ENCODE measurements at places on chromosomes 6 and 20. TPM values are rescaled to one million over a fixed set of nuclear protein-coding genes. Genes with fewer than 3 reads are reported as not detected.

DNA sequence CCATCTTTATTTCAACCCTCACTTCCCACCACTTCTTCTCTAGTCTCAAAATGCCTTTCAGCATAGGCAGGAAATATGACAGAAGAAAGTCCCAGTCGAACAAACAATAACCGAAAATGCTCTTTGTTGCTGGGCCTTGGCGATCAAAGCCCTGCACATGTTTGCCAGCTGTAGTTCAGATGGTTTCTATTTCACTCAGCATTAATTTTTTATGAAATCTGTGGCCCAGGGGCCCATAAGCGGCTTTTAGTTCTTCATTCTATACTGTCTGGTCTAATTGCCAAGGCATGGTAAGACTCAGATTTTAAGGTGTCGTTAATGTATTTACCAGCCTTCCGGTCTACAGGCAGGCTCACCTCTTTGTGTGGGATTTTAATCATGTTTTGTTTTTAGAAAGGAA lies 10.9 kb upstream of the F13A1 start:
- DNase-seq, result no peak

AGER gene
- total RNA-seq, result 27.0 TPM

TSPYL1 gene
- total RNA-seq, result 225 TPM

GRCh38 chr6:16130932-16131387 lies 2.1 kb downstream of the MYLIP start:
- DNase-seq, result peak; percentile 25

DNA sequence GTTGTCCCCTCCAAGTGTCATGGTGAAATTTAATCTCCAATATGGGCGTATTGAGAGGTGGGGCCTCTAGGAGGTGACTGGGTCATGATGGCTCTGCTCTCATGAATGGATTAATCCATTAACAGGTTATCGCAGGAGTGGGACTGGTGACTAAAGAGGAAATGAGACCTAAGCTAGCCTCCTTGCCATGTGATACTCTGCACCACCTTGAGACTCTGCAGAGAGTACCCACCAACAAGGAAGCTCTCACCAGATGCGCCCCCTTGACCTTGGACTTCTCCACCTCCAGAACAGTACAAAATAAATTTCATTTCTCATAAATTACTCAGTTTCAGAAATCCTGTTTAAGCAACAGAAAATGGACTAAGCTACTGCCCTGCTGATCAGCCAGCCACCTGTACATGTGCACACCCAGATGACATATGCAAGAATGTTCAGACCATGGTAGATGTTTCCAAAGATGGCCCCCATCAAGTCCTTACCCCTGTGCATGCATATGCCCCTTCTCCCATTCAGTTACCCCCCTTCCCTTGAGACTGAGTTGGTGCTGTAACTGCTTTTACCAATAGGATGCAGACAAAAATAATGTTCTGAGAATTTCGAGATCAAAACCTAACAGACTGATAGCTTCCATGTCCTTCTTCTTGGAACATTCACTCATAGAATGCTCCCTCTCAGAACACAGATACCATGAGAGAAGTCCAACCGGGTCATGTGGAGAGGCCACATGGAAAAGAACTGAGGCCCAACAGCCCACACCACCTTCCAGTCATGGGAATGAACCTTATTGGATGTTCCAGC lies 28.4 kb downstream of the MAP3K5 start:
- no peak for DNase-seq

DNA sequence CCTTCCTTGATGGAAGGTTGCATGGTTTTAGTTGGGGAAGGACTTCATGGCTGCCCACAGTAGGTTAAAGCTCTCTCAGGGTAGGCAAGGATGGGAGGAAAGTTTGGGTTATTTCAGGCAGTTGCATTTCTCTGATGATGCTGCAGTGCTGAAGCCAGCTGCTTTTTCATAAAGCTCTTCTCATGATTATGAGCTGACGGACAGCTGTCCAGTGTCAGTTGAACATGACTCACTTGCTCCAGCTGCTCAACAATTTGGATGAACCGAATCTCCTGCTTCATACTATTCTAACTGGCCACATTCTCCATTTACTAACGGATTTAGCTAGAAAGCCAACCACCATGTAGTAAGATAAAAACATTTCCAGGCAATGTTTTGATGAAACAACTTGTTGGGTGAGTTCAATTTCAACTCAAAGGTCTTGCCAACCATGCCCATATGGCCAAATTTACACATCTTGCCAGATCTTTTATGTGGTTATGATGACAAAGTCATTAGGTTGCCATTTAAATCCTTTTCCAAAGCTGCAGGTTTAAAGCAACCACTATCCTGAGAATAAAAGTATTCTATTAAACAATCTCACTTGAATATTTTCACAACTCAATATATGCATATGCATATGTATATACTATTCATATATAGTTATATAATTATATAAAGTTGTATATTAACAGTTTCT lies 125.9 kb downstream of the HS3ST5 start:
- DNase-seq, result no peak

SPO11 gene
- total RNA-seq, result not detected

DNA sequence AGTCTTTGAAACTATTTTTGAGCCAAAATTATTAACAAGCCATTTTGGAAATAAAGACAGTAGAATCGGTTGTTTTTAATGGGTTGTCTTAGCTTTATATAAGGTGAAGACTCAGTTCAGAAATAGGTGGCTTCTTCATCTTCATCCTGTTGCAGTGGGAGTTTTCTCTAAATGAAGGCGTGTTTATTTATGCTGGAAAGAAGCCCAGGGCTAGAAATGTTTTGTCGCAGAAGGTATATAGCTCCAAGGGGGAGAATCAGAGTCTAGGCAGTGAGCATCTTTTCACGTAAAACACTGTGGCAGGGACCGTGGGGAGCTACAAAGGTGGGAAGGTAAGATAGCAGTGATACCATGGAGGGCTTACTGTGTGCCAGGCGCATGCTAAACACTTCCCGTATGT lies 34.3 kb downstream of the FARS2 start:
- DNase-seq, result no peak

PTPRT gene
- not detected for total RNA-seq

- no peak for DNase-seq
Observed at GRCh38 chr6:72262254-72262653, 359.6 kb upstream of the KCNQ5 start.

GRCh38 chr20:23043376-23043775 lies 6.1 kb downstream of the THBD start:
- DNase-seq, result no peak

OR2B6 gene
- total RNA-seq, result not detected

NKX2-2 gene
- total RNA-seq, result not detected

- DNase-seq, result no peak
Observed at GRCh38 chr6:7561153-7561964, 19.9 kb downstream of the DSP start.

GRCh38 chr6:146592451-146592850 lies 6.3 kb upstream of the ADGB start:
- DNase-seq, result no peak

DNA sequence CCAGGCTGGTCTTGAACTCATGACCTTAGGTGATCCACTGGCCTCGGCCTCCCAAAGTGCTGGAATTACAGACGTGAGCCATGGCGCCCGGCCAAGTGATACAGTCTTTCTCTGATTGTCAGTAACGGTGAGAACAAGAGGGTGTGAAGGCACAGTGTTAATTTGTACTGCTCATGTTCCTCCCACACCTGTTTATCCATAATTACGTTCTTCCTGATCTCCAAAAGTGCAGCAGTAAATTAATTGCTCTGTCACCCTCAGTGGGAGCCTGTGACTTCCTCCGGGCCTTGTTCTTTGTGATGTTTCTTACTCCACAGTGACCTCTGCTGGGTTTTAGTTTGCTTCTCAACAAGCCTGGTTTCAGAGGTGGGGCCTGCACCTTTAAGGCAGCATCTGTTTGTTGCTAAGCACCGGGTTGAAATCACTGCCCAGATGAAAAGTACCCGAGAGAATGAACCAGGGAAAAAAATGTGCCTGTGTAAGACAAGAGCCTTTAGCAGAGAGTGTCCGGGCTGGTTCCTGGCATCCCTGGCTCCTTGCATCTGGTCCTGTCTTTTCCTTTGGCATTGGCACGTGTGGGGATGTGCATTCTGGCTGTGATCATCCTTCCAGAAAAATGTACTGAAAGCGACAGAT lies 89.1 kb upstream of the CLDN20 start:
- peak; percentile 36 for DNase-seq

- DNase-seq, result no peak
Observed at GRCh38 chr20:22690000-22690399, 105.6 kb upstream of the FOXA2 start.

GRCh38 chr6:157412791-157413190 lies 31.8 kb downstream of the ZDHHC14 start:
- no peak for DNase-seq

BFSP1 gene
- total RNA-seq, result 0.27 TPM

DNA sequence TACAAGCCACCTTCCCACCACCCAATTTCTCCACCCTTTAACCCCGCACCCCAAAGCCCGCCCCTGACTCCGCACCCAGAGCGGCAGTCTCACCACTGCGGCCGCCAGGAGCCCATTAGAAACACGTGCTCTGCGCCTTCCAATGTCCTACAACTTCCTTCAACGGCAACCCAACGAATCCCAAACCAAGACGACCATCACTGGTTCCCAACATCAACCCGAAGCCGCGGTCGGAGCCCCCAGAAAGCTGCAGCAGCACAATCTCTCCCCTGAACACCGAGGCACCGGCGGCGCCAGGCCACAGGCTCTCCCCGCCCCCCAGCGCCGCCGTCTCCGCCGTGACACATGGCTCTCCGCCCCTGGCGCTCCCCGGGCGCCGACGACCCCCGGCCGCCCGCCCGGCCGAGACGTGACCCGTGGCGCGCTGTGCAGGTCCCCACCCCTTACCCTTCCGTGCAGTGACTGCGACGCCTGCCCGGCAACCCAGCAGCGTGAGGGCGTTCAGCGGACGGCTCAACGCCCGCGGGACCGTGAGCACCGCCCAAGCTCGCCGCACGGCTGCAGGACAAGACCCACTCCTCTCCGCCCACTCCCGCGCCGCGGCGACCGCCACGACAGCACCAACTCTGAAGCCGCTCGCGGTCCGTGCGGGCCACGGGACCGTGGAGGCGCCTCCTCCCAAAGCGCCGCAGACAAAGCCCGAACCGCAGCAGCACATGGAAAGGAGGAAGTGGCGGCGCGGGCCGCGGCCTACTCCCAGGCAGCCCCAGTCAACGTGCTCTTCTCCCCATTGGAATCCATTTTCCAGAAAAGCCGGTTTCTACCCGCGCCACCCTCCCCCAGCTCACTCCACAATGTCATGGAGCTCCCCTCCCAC lies 551 bp downstream of the SYNCRIP start:
- peak; percentile 36 for DNase-seq

TBC1D22B gene
- 5.9 TPM for total RNA-seq

MACROD2 gene
- total RNA-seq, result not detected

DNA sequence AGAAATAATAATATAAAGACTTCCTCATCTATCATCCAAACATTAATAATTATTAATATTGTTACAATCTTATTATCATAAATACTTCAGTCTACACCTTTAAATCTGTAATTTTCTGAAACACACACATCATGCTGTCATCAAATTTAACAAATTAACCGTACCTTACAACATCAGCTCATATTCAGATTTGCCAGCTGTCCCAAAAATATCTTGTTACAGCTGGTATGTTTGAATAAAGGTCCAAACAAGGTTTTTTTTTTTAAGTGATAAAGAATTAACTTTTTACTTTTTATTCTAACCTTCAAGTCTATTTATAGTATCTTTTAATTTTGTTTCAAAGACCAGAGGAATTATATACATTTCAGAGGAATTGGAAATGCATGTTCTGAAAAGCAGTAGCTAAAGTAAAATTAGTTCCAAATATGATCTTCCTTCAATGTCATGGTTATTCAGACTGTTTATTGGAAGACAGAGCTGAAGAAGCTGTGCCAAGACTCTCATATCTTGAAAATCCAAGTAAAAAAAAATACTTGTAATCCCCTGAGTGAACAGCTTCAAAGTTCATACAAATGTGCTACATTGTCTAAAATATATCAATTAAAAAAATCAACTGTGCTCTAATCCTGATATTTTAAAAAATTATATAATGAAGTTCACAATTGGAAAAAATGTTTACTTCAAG lies 161.7 kb upstream of the BMP5 start:
- no peak for DNase-seq

DNA sequence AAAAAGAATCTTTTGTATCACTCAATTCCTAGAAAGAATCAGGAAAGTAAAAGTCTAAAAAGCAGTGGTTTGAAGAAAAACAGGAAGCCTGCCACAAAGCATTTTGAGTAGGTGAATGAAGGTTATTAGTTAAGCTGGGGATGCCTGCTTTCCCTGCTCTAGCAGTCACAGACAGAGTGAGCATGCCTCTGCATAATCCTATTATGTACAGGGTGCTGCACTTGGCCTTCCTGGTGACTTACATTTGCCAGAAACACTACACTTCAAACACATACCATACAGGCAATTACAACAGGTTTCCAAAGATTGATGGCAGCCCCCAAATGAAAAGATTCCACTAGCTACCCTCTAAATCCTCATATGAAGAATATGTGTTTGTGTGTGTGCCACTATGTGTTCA lies 130.8 kb downstream of the TPBG start:
- no peak for DNase-seq

- peak; percentile 27 for DNase-seq
Observed at GRCh38 chr6:34484899-34485298, 19.0 kb downstream of the PACSIN1 start.

DNA sequence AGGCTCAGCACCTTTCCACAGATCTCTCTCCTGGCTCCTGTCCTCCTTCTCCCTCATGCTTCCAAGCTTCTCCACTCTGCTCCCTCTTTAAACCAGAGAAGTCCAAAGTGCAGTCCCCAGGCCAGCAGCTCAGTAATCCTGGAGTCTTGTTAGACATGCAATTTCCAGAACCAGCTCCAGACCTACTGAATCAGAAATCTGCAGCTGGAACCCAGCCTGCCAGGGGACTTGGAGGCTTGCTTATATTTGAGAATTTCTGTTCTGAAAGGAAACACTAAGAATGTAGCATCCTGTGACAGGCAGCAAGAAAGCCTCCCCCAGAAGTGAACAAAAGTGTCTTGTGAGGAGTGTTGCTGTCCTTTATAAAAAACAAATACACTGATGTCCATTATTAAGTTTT lies 438.1 kb downstream of the BCKDHB start:
- no peak for DNase-seq

GRCh38 chr6:128074567-128074966 lies 173.7 kb upstream of the THEMIS start:
- no peak for DNase-seq

DNA sequence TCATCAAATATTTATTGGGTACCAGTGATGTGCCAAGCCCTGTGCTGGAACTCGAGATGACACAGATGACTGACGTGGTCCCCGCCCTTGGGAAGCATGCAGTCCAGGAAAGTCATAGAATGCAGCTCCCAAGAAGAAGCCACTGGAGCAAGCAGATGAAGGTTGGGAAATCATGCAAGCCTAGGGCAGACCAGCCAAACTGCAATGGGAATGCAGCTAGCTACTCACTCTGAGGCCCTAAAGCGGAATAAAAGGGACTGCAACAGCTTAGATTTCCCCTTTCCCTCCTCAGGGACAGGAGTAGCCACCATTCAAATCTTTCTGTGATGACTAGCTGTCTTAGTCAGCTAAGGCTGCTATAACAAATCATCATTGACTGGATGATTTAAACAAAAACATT lies 152.2 kb downstream of the MAFB start:
- no peak for DNase-seq

GPR6 gene
- not detected for total RNA-seq

- no peak for DNase-seq
Observed at GRCh38 chr6:15305496-15305895, 59.6 kb downstream of the JARID2 start.

- no peak for DNase-seq
Observed at GRCh38 chr6:15502446-15503345, 160.1 kb downstream of the DTNBP1 start.

Measured in CD4-positive, alpha-beta T cell (primary cell).